ENCODE measurements at places on chromosomes 1 and 21. TPM values are rescaled to one million over a fixed set of nuclear protein-coding genes. Genes with fewer than 3 reads are reported as not detected.

LGR6 gene
- 0.22 TPM for total RNA-seq

KRTAP24-1 gene
- total RNA-seq = not detected

DNA sequence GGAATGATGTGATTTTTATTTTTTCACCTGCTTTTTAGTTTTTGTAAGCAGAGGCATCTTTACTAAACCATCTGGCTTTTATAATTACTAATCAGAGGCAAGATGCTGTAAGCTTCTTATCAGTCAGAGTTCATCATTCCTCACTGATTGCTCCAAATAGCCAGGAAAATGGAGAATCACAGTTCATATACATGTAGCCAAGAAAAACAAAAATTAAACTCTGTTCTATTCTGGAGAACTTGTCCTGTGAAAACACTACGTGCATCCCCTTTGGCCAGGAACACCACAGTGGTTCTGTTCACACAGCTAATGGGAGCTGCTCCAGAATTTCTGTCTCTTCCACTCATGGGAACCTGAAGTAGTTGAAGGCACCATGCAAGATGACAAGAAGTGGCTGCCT is 725.5 kb upstream of the CHRM3 start:
- H3K27ac ChIP-seq = no peak overlapping the region
- no peaks in the 10 kb centered on the region for H3K4me1 ChIP-seq
- H3K4me3 ChIP-seq = no peak overlapping the region
- DNase-seq = no peak
- H3K36me3 ChIP-seq = no peaks in the 10 kb centered on the region

GRCh38 chr21:44696572-44696971 is 400 bp upstream of the KRTAP10-12 start:
- H3K36me3 ChIP-seq = peaks cover 2% of the 10 kb centered on the region
- no peak for DNase-seq
- H3K27me3 ChIP-seq = peaks cover 31% of the 10 kb centered on the region

DNA sequence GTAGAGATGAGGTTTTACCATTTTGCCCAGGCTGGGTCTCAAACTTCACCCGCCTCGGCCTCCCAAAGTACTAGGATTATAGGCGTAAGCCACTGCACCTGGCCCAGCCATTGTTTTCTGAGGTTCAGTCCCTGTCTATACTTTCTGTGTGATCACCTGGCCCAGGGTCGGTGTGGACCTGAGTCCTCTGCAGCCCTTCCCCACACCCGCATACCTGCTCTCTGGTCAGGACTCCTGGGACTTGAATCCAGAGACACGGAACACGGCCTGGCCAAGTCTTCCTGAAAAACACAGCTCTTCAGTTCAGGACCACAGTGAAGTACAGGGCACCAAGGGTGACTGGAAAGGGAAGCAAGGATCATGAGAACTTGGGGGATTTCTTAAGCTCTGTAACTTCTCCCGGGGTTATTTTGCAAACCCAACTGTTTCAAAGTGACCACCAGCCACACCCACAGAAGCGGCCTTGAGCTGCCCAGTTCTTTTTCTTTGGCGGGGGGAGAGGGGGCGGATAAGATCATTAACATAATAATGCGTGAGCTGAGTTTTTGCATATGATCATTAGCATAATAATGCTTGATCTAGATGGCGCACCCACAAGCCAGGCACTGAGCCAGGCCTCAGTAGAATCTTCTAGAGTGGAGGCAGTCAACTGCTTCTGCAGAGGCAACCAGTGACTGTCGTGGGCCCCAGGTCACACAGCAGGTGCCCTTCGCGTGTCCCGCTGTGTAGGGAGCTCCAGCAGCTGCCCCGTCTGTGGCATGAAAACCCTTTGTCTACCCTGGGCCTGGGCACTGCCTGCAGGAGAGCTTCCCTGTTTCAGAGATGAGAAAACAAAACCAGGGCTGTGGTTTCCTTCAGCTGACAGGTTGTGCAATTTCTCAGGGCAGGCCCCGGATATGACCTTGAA is 1.7 kb upstream of the NADK start:
- peaks cover 8% of the 10 kb centered on the region for H3K36me3 ChIP-seq
- H3K4me3 ChIP-seq = peak overlapping the region; percentile 38
- peaks cover 64% of the 10 kb centered on the region for H3K4me1 ChIP-seq
- DNase-seq = peak; percentile 80
- peak overlapping the region; percentile 79 for H3K27ac ChIP-seq

DNA sequence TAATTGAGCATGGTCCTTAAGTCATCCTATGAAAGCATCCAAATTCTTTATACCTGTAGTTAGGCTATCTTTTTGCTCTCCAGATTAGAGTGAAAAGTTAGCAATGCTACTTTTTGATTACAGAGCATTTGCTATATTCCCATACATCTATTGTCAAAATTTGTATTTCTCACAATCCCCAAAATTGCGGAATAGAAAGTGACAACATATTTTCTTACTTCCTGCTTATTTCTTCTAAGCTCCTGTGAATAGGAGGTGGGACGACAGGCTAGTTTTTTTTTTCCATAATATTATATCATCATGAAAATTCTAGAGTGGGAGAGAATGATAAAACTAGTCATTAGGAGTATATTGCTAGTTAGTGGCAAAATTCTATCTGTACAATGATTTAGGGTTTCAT is 264.0 kb upstream of the DPYD start:
- no peak overlapping the region for H3K4me3 ChIP-seq
- DNase-seq = no peak
- H3K27ac ChIP-seq = no peak overlapping the region
- no peaks in the 10 kb centered on the region for H3K4me1 ChIP-seq

BARHL2 gene
- total RNA-seq = not detected

GRCh38 chr1:211589782-211590721 is 11.1 kb upstream of the SLC30A1 start:
- no peak overlapping the region for H3K27ac ChIP-seq
- no peaks in the 10 kb centered on the region for H3K27me3 ChIP-seq
- DNase-seq = no peak
- H3K36me3 ChIP-seq = no peaks in the 10 kb centered on the region
- H3K4me1 ChIP-seq = peaks cover 4% of the 10 kb centered on the region

GRCh38 chr1:100816049-100816448 is 78.6 kb downstream of the EXTL2 start:
- DNase-seq = no peak
- H3K36me3 ChIP-seq = no peaks in the 10 kb centered on the region
- H3K27me3 ChIP-seq = peaks cover 4% of the 10 kb centered on the region

CGN gene
- total RNA-seq = 0.62 TPM

- DNase-seq = no peak
- H3K27me3 ChIP-seq = no peaks in the 10 kb centered on the region
- peaks cover 95% of the 10 kb centered on the region for H3K4me1 ChIP-seq
- no peaks in the 10 kb centered on the region for H3K36me3 ChIP-seq
- H3K4me3 ChIP-seq = no peak overlapping the region
- H3K27ac ChIP-seq = peak overlapping the region; percentile 15
Measured at GRCh38 chr1:111597426-111597825, 22.2 kb upstream of the RAP1A start.

- H3K27ac ChIP-seq = no peak overlapping the region
- DNase-seq = no peak
- H3K27me3 ChIP-seq = no peaks in the 10 kb centered on the region
- peaks cover 8% of the 10 kb centered on the region for H3K36me3 ChIP-seq
Measured at GRCh38 chr1:231951374-231951773, 324.8 kb downstream of the DISC1 start.

GRCh38 chr1:75308365-75308764 is 174.2 kb downstream of the LHX8 start:
- H3K4me3 ChIP-seq = no peak overlapping the region
- no peak overlapping the region for H3K27ac ChIP-seq
- no peak for DNase-seq
- H3K27me3 ChIP-seq = no peaks in the 10 kb centered on the region

- no peak for DNase-seq
- H3K27ac ChIP-seq = no peak overlapping the region
- peaks cover 2% of the 10 kb centered on the region for H3K27me3 ChIP-seq
Measured at GRCh38 chr1:222750651-222751050, 13.6 kb downstream of the FAM177B start.

- H3K36me3 ChIP-seq = no peaks in the 10 kb centered on the region
- no peak for DNase-seq
- H3K4me3 ChIP-seq = no peak overlapping the region
Measured at GRCh38 chr1:68166348-68166747, 66.0 kb downstream of the WLS start.

GRCh38 chr21:45965084-45965809 is 16.3 kb upstream of the COL6A1 start:
- DNase-seq = no peak
- no peak overlapping the region for H3K4me3 ChIP-seq
- no peaks in the 10 kb centered on the region for H3K27me3 ChIP-seq
- H3K36me3 ChIP-seq = no peaks in the 10 kb centered on the region
- H3K4me1 ChIP-seq = no peaks in the 10 kb centered on the region

DNA sequence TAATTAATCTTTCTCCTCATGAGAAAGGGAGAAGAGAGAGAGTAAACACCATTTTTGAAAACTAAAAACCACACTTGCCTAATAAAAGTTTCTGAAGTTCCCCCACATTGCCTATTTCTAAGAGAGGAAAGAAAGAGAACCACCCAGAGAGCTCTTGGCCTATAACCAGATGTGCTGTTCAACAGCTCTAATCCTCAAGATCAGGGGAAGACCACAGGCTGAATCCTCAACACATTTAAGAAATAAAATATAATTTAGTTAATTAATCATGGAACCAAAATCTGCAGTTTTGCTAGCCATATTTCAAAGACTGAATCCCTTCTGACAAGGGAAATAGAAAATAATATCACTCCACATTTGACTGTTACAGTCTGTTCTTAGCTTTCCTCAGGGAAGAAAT is 11.9 kb downstream of the PRRX1 start:
- H3K4me3 ChIP-seq = no peak overlapping the region
- H3K27ac ChIP-seq = no peak overlapping the region
- peaks cover 50% of the 10 kb centered on the region for H3K27me3 ChIP-seq
- DNase-seq = no peak

DNA sequence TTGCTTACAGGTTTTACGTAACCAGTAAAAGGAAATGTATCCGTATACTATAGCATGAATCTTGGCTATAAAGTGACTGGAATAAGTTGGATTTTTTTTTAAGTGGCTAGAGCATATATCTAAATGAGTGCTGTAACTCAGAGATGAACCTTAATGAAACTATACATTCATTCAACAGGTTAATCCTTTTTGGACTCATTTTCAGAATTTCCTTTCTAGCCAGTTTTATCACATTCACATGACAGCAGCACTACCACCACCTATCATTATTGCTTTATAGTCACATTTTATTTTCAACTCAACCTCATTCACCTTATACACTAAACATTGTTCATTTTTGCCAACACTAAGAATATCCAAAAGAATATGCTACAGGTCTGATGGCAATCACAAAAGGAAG is 30.6 kb downstream of the FRRS1 start:
- DNase-seq = no peak
- no peak overlapping the region for H3K4me3 ChIP-seq
- H3K27me3 ChIP-seq = no peaks in the 10 kb centered on the region
- no peak overlapping the region for H3K27ac ChIP-seq
- no peaks in the 10 kb centered on the region for H3K4me1 ChIP-seq

DNA sequence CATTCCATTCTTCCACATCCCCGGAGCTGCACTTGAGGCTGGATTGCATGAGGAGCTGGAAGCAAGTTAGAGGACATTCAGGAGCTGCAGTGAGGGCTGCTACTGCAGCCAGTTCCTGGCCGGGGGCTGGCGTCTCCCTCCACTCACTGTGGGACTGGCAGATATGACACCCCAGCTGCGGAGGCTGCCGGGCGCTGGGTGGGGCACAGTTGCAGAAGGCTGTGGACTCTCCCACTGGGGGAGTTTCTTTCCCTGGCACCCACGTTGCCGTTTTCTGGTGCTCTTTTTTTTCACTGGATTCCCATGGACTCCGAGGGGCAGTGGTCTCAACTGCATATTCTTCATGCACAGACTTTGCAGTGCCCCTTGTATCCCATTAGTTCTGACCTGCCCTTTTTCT is 351.1 kb upstream of the AJAP1 start:
- H3K4me3 ChIP-seq = no peak overlapping the region
- no peaks in the 10 kb centered on the region for H3K27me3 ChIP-seq
- H3K27ac ChIP-seq = no peak overlapping the region
- no peaks in the 10 kb centered on the region for H3K4me1 ChIP-seq
- H3K36me3 ChIP-seq = peaks cover 1% of the 10 kb centered on the region

Measured in activated naive CD4-positive, alpha-beta T cell treated with anti-CD3 and anti-CD28 coated beads for 36 hours (primary cell).